ENCODE measurements at places on chromosomes 12 and 14.

GRCh38 chr12:79938843-79939242 is 3.9 kb upstream of the PPP1R12A start:
- DNase-seq, result no peak

GRCh38 chr14:75654127-75654732 is 6.4 kb downstream of the ERG28 start:
- peak; percentile 55 for DNase-seq

DNA sequence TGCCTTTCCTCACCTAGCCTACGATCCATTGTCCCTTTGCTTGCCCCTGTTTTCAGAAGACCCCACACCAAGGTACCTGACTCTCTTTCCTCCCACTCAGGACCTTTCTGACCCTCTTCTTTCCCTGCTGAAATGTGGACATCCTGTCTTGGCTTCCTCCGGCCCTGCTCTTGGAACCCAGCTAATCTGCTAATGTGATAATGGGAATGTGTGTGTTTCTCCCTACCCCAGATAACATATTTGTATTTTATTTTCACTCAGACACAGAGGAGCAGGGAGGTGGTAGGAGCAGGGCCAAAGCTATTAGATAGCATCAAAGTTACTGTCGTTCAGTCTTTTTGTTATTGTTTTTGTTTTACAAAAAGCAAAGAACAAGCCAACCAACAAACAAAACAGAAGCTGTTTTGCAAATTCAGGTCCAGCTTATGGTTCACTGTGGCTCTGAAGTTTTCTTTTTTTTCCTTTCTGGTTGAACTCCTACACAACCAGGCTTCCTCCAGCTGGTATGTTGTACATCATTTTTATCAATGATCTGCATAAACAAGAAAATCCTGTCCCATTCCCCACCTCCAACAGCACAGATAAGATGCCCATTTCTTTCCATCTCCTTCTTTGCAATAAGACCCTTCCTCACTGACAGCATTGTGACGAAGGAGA is 137.3 kb downstream of the C12orf75 start:
- no peak for DNase-seq

GRCh38 chr12:83958997-83959396 is 953.6 kb downstream of the SLC6A15 start:
- no peak for DNase-seq

DNA sequence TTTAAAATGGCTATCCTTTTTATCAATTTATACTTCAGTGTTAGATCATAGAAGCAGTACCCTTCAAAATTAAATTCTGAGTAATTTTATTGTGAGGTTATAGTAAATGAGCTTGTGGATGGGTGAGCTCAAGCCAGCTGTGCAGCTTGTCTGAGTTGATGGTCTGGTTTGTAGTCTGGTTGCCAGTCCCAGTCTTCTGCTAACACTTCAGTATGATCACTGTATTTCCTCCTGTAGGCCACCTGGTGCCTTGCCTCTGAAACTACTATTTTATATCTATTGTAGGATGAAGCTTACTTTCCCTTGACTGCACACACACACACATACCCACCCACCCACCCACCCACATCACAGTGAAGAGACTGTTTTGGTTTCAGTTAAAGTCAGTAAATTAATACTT is 496.4 kb downstream of the PCNX1 start:
- no peak for DNase-seq

GRCh38 chr12:53758730-53759103 is 6.9 kb upstream of the CISTR start:
- DNase-seq, result no peak

DNA sequence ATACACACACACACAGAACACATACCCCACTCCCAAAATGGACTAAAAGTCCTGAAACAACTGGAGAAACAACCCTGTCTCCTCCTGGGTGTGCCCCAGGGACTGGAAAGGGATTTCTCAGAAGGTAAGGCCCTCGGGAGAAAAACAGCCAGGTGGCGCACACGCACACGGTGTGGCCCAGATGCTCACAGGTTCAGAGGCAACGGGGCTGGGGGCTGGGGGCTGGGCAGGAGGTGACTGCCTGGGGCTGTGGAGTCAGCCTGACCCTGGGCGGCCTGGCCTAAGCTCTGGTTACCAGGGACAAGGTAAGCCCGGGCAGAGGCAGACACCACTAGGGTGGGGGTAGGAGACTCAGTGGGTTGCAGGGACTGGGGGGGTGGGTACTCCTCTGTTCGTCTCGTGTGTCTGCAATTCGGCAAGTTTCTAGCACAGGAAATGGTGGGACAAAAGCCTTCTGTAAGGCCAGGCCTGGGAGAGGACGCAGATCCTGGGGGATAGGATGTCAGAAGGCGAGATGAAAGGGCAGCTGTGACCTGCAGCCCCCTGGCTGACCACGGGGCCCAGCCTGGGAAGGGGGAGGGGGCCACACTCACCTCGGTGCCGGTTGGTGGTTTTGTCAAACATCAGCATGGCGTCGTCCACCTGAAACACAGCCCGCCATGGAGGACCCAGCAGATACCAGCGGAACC is 10.4 kb downstream of the MSI1 start:
- no peak for DNase-seq

DNA sequence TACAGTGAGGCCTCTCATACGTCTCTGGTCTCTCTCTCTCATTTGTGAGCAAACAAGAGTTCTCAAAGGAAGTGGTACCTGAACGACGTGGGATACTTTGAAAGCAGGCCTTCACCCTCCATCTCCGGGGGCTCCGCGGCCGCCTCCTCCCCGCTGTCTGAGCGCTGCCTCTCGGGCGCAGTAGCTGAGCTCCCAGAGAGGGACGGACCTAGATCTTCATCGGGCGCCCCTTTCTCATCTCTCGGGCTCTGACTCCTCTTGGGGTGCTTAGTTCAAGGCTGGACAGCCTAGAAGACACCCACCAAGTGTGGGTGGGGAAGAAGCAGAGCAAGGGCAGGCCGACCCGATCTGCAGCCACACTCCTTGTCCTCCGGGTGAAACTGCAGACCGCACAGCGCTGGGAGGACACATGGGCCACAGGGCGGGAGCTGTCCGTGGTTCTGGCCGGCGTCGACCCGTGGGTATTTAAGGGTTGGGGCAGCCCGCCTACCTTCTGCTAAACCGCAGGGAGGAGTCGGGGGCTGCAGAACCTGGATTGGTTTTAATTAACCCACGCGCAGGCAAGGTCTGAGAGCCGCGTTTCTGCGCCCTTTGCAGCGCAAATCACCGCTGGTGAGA is 92.7 kb downstream of the PAH start:
- no peak for DNase-seq

DNA sequence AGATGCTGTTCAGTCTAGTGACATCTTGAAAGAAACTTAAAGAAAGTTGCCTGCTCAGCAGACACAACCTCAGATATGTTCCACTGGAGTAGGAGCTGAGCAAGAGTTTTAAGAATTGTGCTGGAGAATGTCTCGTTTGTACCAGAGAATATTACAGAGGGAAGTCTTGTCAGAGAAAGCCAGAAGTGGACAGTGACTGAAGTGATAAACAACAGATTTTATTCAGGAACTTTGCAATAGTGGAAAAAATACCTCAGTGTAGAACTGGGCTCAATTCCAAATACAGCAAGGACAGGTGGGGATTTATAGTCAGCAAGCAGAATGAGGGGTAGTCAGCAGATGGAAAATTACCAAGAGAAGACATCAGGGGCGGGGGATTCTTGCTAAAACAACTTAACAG is 18.6 kb downstream of the ZDHHC17 start:
- DNase-seq, result no peak

GRCh38 chr12:106097011-106097410 is 41.7 kb downstream of the NUAK1 start:
- DNase-seq, result no peak

DNA sequence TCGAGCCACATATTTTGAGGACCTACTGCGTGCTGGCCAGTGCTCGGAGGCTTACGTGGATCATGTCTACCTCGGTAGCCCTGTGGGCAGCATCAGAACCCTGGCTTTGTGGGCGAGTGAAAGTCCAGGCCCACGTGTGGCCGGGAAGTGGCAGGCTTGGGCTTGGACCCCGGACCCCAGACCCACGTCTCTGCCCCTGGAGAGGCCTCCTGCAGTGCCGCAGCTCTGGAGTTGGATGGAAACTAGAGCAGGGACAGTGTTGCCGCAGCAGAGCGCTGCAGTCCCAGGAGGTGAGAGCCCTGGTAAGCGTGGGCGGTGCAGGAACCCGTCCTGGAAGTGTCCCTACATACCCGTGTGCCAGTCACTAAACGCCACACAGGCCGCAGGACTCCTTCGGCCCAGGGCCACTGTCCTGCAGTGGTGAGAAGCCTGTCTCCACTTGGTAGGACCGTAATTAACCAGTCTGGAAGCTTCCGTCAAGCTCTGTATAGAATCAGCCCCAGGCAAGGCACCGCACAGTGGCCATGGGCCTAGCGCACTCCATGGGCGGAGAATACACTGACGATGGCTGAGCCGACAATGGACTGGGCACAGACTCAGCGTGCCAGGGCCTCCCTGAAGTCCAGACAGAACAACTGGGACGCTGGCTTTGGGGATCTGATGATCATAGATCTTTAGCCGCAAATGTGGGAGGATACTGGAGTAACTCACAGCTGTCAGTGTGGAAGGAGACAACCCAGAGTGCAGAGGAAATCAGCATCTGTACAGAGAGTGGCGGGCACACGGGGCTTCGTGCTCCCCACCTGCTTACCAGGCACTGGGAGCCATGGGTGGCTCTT is 219.5 kb downstream of the KIF26A start:
- no peak for DNase-seq

GRCh38 chr12:58889557-58889956 is 30.7 kb downstream of the LRIG3 start:
- DNase-seq, result no peak

DNA sequence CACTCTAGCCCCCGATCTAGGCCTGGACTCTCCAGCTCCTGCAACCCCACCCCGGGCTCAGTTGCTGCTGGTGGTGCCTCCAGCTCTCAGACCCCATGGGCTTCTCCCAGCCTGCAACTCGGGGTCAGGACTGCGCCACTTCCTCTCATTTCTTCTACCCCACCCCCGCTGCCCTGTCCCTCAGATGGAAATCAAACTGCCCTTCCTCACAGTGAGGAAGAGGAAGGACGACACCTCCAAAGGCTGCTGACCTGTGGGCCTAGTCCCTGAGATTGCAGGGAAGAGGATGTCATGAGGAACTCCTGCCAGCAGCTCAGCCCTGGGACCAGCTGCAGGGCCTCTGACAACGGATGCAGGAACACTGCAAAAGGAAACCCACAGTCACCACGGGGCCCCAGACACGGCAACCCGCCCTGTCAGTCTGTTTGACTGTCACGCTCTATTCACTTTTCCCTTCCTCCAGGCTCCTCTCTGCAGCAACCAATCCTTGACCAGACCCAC is 29.3 kb upstream of the PNMA1 start:
- no peak for DNase-seq

- DNase-seq, result no peak
These were observed 427.2 kb downstream of the TMTC2 start for GRCh38 chr12:83113945-83114344.

GRCh38 chr12:63163541-63163940 is 12.5 kb upstream of the AVPR1A start:
- no peak for DNase-seq

DNA sequence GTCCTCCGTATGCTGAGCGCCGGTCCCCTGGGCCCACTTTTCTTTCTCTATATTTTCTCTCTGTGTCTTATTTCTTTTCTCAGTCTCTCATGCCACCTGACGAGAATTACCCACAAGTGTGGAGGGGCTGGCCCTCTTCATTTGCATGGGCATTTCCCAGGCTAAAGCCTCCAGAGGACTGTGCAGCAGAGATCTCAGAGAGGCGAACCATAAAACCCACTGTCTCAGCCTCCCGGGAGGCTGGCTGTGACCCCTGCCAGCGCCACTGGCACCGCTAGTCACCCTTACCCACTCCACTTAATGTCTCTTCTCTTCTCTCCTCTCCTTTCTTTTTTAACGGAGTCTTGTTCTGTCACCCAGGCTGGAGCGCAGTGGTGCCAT is 7.1 kb upstream of the SERPINA9 start:
- DNase-seq, result no peak

GRCh38 chr14:20680843-20681347 is 3.5 kb upstream of the RNASE4 start:
- no peak for DNase-seq

DNA sequence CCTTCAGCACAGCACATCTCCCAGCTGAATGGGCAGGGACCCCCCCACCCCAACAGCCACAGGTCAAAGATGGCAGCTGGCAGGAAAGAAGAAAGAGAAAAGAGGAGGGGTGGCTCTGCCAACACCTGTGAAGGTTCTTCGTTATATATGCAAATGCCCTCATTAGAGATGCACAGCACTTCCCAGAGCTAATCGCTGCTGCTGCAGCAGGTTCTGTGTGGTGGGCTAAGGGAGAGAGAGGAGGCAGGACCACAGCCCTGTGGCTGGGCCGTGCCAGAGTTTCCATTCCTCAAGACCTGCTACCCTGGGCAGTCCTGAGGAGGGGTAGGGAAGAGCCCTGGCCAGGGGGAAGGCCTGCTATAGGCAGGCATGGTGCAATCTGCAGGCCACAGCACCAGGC is 28.7 kb downstream of the SMUG1 start:
- no peak for DNase-seq

GRCh38 chr14:31232081-31232480 is 24.5 kb upstream of the HECTD1 start:
- no peak for DNase-seq

DNA sequence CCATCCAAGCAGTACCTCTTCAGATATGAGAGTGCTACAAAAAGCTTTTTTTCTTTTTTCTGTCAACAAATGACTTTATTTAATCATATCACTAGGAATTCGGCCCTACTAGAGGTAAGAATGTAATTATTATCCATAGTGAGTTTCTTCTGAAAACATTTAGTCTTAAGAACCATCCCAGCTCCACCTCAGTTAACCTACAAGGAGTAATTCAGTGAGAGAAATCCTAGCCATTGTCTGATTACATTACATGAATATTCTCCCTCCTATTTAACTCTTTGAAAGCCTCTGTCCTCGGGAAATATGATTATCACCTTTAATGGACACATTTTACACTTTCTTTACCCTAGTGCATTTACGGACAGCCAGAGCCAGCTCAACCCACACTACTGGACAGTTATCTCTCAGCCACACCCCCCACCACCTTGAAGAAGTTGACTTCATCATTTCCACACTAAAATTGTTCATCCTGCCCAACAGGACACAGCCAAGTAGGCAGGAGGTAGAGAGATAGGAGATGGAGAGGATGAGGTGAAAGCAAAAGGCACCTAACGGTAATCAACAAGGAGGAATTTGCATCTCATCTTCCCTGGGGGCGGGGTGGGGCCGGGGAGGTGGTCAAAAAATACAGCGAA is 1.3 kb downstream of the PPFIA2 start:
- DNase-seq, result no peak

- DNase-seq, result no peak
These were observed 96.2 kb downstream of the MON2 start for GRCh38 chr12:62562846-62563245.

DNA sequence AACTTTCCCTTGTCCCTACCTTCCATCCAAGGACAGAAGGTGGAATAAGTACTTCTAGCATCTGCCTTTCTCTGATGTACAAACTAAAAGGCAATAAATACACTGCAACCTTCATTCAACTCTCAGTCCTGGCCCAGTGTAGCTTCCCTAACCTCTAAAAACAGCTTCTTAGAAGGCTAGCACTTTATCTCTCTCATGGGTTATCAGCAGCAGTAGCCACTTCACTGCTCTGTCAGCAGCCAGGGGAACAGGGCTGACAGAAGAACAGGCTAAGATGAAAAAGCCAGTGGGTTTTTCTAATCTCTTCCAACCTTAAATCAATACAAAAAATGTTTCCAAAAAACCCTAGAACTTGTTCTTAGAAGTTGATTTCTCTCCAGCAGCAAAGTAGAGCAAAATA is 13.2 kb downstream of the BAZ2A start:
- no peak for DNase-seq
